HT-29 (cell line): ENCODE measurements at places on chromosomes 5 and 9. TPM values are rescaled to one million over a fixed set of nuclear protein-coding genes. Genes with fewer than 3 reads are reported as not detected.

DNA sequence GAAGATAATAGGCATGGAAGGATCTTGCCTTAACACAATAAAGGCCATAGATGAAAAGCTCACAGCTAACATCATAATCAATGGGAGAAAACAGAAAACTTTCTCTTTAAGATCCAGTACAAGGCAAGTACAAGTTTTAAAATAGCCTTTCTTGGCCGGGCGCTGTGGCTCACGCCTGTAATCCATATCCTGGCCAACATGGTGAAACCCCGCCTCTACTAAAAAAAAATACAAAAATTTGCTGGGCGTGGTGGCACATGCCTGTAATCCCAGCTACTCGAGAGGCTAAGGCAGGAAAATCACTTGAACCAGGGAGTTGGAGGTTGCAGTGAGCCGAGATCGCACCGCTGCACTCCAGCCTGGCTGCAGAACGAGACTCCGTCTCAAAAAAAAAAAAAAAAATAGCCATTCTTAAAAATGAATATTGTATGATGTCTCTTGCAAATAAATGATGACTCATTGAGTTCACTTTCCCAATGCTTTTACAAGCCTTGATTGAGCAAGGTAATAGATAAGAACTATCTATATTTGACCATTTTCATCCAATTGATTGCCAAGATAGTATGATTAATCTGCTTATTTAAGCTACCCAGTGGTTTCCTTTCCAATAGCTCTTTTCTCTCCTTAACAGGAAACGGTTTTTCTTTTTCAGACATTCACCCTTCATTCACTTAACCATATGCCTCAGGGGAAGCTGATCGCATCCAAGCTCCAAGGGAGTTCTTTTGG is 15.8 kb downstream of the CCDC152 start:
- no peak for DNase-seq

DNA sequence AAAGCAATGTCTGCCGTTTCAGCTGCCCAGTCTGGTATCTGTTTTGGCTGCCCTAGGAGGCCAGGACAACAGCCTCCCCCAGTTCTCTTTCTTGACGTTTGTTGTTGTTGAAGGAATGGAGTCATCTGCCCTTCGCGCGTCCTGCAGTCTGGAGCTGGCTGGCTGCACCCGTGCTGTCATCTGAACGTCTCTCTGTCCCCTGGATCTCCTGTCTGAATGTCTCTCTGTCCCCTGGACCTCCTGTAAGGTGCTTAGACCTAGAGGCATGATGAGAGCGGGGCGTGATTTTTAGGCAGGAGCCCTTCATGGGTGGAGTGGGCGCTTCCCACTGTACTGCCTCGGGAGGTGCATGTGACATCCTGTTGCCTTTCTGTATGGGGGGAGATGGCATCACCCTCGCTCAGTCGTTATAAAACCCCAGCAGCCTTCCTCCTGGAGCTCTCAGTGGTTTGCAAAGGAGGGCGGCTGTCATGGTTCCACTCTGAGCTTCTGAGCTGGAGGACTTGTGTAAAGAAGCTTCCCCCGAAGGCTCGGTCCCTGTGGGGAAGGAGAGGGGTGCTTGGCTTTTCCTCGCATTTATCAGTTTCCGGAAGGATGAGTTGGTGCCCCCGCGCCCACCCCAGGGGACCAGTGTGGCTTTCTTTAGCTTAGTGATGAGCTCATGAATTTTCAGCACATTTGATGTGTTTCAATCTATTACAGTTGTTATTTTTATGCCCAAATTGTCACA is 49.8 kb upstream of the OLFM1 start:
- DNase-seq = no peak

Gene ANGPTL2
- 0.08 and 0.29 TPM in 2 replicates for total RNA-seq

DNA sequence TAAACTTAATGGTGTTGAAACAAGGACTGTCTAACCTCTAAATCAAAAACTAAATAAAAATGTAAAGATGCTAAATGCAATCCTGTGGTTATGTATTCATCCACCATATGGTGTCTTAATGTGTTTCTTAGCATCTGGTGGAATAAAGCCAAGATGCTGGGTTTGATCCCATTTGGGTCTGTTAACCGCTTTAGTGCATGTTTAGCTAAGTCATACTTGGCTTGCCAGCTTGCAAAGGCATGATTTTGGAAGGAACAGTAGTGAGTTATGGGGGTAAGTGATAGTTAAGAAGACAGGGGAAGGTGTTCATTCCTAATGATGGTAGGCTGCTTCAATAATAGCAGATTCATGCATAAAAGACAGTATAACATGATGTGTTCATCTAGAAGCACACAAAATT is 139.0 kb upstream of the SLC27A6 start:
- no peak for DNase-seq

DNA sequence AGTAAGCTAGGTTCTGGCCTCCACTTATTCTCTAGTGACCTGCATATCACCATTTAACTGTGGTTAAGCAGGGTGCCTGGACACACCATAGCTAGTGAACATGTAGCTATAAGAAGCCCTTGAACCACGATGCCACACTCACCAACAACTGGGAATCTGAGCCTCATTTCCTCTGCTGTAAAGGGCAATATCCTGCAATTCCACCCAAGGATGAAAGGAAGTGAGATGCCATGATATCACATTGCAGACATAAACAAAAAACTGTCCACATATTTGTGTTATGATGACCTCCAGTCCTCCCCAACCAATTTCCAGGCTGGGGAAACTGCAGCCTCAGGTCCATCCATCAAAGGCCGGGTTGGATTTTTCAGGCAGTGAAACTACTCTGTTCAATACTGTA is 10.4 kb downstream of the TNIP1 start:
- DNase-seq = no peak

DNA sequence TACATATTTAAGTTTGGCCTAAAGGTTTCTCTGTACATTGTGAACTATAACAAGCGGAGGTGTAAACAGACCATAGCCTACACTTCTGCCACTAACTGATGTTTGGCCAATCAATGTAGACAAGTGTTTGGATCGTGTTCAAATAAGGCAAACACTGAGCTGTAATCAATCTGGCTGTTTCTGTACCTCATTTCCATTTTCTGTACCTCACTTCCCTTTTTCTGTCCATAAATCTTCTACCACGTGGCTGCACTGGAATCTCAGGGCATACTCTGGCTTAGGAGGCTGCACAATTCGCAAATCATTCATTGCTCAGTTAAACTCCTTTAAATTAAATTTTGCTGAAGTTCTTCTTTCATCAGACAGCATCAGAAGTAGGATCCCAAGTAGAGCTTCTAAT is 140.9 kb downstream of the SLC25A46 start:
- no peak for DNase-seq

DNA sequence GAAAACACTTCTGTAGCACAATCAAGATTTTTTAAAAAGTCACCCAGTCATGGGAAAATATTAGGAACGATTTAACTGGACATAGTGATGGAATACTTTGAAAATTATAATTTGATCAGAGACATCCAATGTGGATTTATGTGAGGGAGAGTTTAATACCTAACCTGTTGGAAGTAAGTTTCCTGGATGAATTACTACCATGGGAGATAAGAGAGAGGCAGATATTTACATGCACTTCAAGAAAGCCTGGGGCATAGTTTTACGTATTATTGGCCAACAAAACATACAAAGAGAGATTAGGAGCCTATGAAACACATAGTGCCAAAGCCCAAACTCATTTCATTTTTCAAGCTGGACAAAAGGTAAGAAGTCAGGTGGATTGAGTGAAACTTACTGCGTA is 336.8 kb downstream of the SLIT3 start:
- DNase-seq = no peak

GRCh38 chr9:33041432-33042188 is 16.5 kb downstream of the DNAJA1 start:
- peak; percentile 18 for DNase-seq

DNA sequence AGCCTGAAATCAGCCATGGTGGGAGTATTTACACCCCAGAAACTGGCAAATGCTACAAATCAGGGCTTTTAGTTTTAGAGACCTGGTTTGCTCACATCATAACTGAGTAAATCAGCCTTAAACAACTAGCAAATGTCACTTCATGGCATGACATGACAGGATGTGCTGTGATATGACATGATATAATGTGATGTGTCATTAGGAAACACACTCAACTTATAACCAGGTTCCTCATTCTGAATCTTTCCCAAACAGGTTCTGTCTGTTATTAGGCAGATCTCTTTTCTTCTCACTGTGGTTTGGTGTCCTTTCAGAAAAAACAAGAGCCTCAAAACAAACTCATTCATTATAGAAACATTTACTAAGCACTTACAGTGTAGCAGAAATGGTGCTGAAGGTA is 90.5 kb downstream of the ADAMTS12 start:
- DNase-seq = no peak

DNA sequence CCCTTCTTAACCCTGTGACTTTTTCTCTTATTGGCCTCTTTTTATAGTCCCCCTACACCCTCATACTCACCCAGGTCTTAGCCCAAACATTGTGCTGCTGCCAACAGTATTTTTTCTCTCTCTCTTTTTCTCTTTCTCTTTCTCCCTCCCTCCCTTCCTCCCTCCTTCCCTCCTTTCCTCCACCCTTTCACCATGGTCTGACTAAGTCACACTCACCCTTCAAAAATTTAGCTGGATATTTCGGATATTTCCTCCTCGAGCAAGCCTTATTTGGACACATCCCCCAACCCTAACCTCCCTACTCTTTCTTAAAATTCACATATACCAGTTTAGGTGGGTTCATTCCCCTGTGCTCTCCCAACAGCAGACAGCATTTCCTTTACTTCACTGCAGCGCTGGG is 64.7 kb downstream of the FGF1 start:
- no peak for DNase-seq

DNA sequence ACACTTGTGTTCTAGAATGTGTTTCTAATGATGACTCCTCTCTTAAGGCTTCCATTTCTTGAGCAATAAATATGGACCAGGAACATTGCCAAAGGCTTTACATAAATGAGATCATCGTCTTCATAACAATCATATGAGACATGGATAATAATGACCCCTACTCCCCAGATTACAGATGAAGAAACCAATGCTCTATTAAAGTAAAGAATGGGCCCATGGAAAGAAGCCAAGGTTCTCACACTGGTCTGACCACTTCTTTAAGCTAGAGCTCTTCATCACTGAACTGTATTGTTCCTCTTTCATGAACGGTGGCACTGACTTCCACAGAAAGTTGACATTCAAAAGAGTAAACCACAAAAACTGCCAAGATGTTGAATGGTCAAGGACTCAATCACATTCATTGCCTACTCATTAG is 65.3 kb downstream of the MARCHF3 start:
- DNase-seq = peak; percentile 66

- DNase-seq = no peak
Measured at GRCh38 chr9:88614359-88614758, 79.4 kb downstream of the NXNL2 start.

Gene MARCOL
- total RNA-seq = not detected in 2 replicates

Gene ZNF300
- 0.56 and 0.70 TPM in 2 replicates for total RNA-seq

DNA sequence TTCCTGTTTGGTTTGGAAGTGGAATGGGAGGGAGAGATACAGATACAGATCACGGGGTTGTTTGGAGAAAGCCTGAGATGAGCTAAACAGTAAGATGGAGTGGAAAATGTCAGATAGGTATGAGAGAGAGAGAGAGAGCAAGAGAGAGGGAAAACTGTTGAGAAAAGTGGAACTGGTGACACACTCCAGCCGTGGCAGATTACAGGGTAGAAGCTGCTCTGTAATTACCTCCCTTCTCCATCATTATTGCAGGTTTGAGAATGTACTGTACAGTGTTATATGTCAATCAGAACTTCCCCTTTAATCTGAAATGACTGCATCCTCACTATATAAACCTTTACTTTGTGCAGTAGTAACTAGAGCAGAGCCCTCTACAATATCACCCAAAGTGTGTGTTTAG is 74.5 kb upstream of the WWC1 start:
- no peak for DNase-seq

Gene PCDHGA9
- total RNA-seq = 0.31 and 0.50 TPM in 2 replicates

GRCh38 chr5:134846641-134846960 is 833 bp downstream of the C5orf24 start:
- DNase-seq = peak; percentile 52

DNA sequence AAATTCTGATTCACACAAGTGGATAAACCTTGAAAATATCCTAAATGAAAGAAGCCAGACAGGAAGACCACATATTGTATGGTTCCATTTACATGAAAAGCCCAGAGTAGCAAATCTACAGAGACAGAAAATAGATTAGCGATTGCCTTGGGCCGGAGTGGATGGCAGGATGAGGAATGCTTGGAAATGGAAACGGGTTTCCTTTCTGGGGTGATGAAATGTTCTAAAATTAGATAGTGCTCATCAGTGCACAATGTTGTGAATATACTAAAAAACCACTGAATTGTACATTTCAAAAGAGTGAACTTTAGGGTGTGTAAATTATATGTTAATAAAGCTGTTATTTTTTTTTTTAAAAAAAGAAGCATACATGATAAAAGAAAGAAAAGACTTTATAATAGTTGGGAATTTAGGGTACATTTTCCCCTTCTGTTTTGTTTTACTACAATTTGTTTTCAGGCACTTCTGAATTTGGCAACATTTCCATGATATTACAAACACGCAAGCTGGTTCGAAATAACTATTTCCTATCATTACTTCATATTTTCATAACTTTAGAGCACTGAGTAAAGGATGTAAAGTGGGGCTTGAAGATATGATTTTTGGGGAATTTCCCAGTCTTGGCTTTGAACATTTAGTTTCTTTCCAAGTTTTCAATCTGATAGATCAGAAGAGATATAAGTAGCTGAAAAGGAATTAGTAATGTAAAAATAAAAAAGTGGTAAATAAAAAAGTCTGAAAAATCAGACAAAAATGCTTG is 23.9 kb downstream of the SLC35A4 start:
- DNase-seq = no peak

DNA sequence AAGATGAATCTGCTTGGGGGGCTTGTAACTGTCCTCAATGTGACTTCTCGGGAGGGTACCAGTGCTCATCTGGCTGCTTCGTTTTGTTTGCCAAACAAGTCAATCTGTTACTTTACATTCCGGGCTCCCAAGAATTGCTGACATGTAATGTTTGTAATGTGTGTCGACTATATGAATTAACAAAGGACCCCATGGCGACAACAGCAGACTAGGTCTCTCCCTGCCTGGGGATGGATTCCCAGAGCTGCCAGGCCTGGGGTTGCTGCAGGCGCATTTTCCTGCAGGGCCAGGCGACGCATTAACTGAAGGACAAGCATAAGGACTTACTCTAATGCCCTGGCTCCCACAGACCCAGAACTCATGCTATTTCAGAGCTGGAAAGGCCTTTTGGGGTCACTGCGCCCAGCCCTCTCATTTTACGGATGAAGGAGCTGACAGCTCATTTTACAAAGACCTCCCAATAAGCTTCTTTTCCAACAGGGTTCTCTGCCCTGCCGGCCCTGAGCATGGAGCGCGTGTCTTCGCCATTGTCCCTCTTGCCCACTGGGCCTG is 214.8 kb downstream of the TTLL11 start:
- DNase-seq = no peak

- DNase-seq = no peak
Measured at GRCh38 chr5:41004931-41005330, 66.2 kb downstream of the MROH2B start.

GRCh38 chr9:132328580-132328979 is 26.2 kb downstream of the SETX start:
- DNase-seq = no peak

DNA sequence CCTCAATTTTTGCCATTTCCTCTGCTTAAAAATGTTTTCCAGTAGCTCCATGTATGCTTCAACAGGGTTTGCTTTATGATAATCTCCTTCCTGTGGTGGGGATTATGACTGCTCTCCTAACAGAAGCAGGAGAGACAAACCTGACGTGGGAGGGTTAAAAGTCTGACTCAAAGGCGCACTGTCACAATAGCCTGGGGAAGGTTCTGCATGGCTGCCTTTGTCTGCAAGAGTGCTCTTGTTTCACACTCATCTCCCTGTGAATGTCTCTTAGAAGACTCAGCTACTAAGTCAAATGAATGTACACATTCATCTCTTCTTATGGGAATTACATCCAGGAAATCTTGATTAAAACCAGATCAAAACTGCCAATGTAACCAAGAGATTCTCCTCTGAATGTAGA is 90.9 kb upstream of the MTAP start:
- no peak for DNase-seq
